ENCODE measurements at places on chromosomes 3 and 15.

- no peak for DNase-seq
These were observed 459.9 kb downstream of the RAP2B start for GRCh38 chr3:153621953-153622352.

DNA sequence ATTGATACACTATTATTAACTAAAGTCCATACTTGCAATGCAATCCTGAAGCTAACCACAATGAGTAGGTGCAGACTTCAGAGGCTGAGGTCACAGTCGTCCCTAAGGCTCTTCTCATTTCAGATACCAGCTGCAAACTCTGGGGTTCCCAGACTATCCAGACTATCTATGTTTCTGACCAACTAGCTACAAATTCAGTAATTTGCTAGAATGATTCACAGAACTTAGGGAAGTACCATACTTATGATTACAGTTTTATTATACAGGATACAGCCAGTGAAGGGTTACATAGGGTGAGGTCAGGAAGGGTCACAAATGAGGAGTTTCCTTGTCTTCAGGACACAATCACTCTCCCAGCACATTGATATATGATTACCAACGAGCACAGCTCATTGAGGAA is 36.5 kb downstream of the PPM1L start:
- DNase-seq = no peak

- no peak for DNase-seq
These were observed 70.8 kb downstream of the SCN11A start for GRCh38 chr3:38980938-38981337.

- no peak for DNase-seq
These were observed 7.7 kb upstream of the IRAK2 start for GRCh38 chr3:10157031-10157430.

DNA sequence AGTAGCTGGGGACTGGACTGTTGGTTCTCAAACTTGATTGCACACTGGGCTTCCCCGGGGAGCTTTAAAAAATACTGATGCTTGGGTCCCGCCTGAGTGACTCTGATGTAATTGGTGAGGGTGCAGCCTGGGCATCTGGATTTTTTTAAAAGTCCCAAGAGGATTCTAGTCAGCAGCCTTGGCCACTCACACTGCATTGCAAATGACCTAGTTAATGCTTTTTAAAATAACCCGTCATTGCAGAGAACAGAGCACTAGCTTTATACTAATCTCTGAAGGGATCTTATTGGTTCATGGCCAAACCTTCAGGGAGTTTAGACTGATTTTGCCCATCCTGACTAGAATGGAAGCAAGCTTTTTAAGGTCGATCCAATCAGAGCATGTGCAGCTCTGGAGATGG is 310.6 kb upstream of the PROK2 start:
- DNase-seq = no peak

GRCh38 chr3:185460719-185461350 is 38.0 kb downstream of the TMEM41A start:
- DNase-seq = peak; percentile 2

DNA sequence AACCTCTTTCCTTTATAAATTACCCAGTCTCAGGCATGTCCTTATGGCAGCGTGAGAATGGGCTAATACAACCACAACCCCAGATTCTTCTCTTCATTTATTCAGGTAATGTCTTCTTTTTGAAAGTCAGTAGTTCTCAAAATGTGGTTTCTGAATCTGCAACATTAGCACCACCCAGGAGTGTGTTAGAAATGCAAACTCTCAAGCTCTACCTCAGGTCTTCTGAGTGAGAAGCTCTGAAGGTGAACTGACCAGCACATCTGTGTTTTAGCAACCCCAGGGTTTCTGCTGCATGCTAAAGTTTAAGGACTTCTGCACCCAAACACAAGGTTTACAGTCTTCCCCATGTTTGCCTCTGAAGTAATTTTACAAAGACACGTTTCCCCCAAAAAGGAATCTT is 22.3 kb upstream of the TRIM59 start:
- no peak for DNase-seq

GRCh38 chr3:30421266-30421665 is 185.1 kb upstream of the TGFBR2 start:
- peak; percentile 70 for DNase-seq

Measured in fibroblast of skin of right biceps (primary cell).